ENCODE measurements at places on chromosomes 4 and X.
A peak's percentile ranks its signal among the peaks of the same experiment; 100 is the strongest.

GRCh38 chrX:31374786-31375185 is 302.9 kb upstream of the FTHL17 start:
- DNase-seq, result no peak

- no peak for DNase-seq
Measured at GRCh38 chr4:34664051-34664450, 1580.3 kb downstream of the ARAP2 start.

DNA sequence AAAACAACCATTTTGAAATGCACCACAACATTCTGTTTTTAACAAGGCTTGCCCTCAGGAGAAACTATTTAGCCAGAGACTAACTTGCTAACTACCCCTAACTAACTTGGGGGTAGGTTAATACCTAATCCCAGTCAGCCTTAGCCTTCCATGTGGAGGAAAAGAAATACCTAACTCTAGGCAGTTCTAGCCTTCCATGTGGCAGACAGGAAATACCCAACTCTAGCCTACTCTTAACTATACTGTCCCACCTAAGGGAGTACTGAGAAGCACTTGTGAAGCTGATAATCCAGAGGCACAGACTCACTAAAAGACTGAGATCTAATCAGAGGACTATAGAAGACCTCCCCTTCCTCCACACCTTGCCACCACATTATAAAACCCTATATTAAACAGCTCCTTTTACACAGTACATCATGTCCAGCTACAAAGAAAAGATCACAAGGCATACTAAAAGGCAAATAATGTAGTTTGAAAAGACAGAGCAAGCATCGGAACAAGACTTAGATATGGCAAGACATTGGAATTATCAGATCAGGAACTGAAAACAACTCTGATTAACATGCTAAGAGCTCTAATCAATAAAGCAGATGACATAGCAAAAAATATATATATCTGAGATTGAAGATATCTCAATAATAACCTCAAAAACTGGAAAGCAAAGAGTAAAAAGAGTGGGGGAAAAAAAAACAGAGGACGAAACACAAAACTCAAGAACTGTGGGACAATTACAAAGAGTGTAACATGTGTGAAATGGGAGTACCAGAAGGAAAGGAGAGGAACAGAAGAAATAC is 52.2 kb downstream of the FRYL start:
- DNase-seq, result no peak

GRCh38 chr4:83679254-83679653 is 143.3 kb downstream of the GPAT3 start:
- no peak for DNase-seq

DNA sequence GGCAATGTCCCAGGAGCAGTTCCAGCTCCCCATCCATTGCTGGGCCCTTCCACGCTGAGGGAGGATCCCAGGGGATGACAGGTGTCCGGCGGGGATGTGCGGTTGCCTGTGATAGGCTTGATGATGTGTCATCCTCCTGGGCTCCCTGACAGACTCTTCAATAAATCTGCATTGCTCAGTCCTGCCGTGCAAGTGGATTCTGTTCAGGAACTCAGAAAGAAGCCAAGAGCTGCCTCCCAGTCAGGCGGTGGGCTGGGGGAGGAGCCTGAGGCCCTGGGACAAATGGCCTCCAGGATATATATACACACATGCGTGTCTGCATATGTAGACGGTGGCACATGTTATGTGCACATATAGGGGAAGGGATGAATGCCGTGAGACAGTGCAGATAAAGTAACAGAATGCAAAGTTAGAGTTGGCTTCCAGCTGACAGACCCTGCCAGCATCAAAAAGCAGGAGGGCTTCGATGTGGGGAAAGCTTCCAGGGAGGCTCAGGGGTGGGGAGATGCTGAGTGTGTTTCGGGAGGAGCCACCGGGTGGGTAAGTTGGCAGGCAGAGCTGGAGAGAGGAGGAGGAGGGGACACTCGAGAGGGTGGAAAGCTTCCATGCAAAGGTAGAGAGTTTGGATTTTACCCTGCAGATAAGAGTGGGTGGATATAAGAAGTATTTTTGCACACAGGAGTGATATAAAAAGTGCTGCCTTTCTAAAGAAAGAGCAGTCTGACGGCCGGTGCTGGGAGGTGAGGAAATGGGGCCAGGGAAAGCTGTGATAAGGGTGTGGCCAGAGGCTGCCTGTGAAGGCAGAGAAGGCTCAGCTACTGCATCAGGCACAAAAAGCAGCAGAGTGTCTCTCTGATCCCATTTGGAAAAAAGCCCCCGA is 28.5 kb upstream of the CRMP1 start:
- no peak for DNase-seq

GRCh38 chrX:119692191-119693039 is 553 bp downstream of the SEPTIN6 start:
- DNase-seq, result peak; percentile 68

DNA sequence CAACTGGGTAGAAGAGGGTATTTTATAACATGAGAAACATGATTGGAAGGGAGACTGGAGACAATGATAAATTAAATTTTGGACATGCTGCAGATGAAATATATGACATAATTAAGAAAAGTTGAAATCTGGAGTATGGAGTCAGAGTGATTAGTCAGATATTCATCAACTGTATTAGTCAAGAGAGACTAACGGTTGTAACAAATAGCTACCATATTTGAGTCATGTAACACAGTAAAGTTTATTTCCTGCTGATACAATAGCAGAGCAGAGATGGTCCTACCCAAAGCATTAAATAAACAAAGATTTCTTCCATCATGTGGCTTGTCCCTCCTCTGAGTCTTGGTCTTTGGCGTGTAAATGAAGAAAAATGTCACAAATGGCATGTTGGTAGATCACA is 321.3 kb downstream of the GALNTL6 start:
- no peak for DNase-seq

- DNase-seq, result no peak
Measured at GRCh38 chr4:166458756-166459155, 585.7 kb downstream of the TLL1 start.

GRCh38 chrX:17617806-17618205 is 119.5 kb upstream of the SCML1 start:
- no peak for DNase-seq

GRCh38 chr4:129455482-129455881 is 359.5 kb downstream of the C4orf33 start:
- no peak for DNase-seq

DNA sequence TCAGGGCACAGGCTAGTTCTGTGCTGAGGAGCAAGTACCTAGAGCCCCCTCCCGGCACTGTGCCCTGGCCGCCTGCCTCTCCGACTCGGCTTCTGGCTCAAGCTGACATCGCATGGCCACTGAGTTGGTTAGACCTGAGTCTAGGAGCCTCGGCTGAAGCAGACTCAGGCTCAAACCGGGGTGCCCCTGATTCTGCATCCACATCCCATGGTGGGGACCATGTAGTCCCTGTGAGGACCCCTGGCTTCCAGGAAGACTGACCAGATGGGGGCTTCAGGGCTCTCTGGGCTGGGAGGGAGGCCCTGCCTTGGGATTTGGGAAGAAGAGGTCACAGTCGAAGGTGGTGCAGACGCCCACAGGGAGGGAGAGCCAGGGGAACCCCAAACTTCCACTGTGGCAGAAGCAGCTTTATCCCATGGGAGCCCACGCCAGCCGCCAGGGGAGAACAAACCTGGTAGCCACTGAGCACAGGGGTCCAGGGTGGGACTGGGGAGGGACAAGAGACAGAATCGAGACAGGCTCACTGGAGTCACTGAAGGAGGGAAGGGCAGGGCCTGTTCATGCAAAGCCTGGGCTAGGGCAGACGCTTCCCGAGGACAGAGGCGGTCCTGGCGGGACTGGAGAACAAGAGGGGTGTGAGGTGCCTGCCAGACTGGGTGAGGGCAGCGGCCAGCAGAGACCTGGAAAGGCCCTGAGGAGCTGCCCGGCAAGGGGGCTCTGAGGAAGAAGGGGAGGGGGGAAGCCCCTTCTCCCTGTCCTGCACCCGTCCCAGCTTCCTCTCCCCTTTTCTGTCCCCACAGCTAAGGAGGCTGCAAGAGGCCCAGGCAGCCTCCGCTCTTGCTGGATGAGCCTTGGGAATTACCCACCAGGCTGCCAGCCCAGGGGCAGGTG is 1.1 kb downstream of the PDE6B start:
- no peak for DNase-seq

- no peak for DNase-seq
Measured at GRCh38 chr4:138897811-138898226, 117.8 kb upstream of the NOCT start.

DNA sequence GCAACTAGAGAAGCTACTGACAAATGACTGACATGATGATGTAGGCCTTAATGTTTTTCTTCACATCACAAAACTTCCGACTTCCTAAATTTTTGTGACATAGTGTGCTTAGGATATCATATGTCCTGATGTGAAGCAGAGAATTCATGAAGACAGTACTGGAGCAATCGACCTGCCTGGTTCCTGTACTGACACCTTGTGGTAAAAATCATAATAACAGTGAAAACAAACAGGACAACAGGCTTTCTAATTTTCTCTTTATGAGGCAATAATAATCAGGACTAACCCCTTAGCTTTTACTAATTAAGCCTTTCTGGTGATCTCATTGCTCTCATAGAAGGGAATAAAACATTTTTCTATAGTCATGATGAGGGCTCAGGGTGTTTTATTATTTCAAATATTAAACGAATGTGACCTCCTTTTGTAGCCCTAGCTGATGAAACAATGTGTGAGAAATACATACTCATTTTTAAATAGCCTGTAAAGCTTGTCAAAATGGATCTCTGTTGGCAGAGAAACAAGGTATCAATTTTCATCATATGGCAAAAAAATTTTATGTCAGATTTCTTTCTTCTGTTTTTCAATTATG is 158.4 kb downstream of the TENT5D start:
- DNase-seq, result no peak

GRCh38 chr4:156169011-156169410 is 215.3 kb upstream of the CTSO start:
- DNase-seq, result no peak

DNA sequence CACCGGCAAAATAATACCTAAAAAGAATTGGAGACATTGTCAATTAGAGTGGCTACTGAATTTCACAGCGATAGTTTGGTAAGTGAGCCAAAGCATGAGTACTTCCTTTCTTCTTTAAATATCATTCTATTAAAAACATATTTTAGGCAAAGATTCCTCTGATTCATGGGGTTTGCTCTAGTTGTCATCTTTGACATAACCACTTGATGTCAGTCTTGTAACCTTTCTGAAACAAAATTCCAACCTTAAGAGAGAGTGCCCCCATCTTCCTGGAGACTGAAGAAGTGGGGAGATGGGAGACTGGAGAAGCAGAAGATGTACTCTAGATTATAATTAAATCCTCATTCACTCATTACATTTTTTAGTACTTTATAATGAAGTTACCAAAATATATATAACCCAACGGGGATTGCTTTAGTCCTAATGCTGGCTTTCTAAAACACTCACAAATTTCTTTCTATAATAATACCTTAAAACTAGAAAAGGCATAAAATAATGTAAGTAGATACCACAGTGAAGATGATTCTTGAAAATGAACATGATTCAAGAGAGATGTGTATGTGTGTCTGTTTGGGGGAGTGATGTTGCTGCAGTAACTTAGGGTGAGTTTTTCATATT is 96.4 kb downstream of the EMCN start:
- DNase-seq, result no peak

DNA sequence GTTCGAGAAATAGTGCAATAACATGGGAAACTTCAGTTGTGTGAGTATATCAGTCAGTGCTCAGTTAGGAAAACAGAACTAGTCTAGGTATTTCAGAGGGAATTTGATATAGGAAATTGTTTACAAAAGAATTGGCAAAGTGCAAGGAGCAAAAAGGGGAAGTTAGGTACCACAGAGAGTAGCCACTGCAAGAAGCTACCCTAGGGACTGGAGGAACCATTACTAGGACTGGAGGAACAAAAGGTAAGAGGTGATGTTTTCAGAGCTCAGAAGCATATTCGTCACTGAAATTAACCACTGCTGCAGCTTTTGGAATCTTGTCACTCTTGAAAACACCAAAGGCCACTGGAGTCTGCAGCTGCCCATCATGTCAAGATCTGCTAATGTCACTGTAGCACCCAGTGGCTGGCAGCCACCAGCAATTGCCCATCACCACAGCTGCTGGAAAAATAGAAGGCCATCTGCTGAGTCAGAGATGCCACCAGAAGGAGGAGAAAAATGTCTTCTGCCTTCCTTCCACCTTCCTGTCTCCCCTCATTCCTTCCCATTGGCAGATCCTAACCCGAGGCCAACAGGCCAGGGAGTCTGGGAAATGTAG is 160.6 kb upstream of the RPS6KA3 start:
- DNase-seq, result no peak

GRCh38 chr4:186514271-186514950 is 41.0 kb downstream of the MTNR1A start:
- no peak for DNase-seq

GRCh38 chrX:2572740-2573139 is 72.0 kb upstream of the DHRSX start:
- no peak for DNase-seq

DNA sequence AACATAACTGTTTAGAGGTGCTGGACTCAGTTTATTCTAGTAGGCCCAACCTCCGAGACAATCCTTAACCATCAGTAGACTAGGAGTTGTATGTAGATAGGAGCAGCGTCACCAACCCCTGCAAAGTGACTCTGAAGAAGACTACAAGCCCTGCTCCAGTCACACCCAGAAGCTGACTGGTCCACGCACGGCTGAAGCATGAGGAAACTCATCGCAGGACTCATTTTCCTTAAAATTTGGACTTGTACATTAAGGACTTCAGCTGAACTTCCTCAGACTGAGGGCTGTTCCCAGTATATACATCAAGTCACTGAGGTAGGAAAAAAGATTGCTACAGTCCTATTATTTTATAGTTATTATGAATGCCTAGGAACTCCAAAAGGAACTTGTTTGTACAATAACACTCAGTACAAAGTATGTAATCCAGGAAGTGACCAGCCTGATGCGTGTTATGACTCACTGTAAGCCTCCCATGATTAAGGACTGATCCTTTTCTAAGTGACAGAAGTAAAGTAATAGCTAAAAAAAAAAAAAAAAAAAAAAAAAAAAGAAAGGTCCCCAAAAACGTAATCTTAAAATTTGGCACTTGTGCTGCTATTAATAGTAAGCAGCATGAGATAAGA is 41.6 kb upstream of the UGT2B7 start:
- DNase-seq, result no peak

DNA sequence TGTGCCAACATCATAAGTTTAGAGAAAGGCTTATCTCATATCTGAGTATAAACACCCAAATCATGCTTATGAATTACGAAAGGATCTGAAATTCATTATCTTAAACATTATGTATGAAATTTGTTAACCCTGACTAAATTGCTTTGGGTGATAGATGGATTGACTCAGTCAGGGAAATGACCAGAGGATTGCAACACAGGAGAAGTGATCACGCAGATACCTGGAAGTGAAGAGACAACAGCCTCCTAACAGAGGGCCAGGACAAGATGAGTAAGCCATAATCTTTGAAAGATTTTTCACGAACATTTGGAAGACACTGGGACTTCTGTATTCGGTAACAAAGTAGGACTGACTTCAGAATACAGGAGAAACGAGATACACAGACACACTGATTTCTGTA is 363.4 kb downstream of the DMD start:
- DNase-seq, result no peak

GRCh38 chrX:5646818-5647217 is 581.8 kb downstream of the NLGN4X start:
- DNase-seq, result no peak

Measured in CD4-positive, alpha-beta T cell treated with Interferon alpha-2 for 1 hour (primary cell).